ENCODE measurements at places on chromosomes 16 and 17.

GRCh38 chr16:64754279-64754678, 367.6 kb downstream of the CDH11 start:
- no peak for DNase-seq

GRCh38 chr16:70553645-70554044, 30.0 kb downstream of the SF3B3 start:
- DNase-seq: no peak

DNA sequence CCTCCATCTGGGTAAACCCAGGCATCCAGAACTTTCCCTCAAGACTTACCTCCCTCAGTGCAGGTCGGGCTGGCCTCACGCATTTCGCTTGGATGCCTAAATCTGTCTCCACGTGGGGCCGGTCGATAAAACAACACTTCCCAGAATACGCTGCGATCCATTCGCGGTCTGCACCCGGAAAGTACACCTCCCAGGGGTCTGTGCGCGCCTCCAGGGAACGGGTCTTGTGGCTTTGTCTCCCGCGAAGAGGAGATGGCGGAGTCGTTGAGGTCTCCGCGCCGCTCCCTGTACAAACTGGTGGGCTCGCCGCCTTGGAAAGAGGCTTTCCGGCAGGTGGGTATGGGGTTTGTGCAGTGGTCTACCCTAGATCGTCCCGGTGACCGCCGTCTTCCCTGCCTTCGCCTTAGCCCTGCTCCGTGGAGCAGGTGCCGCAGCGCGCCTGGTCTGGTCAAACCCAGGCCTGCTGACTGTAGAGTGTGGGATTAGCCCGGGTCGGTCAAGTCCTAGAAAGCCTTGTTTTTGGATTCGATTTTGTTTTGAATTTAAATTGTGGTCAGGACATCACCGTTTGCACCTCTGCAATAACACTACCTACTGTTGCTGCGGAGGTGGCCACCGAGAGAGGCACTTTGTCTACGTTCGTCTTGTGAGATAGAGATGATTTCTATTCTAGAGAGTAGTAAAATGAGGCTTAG, at the start of gene RPAIN:
Gene RPAIN (plus strand): TSS at position 224 of the 695 bp plus-strand sequence. CDS start 29 bp downstream, at position 253.
- DNase-seq: peak; percentile 92

- no peak for DNase-seq
These were observed 190.4 kb downstream of the USP22 start for GRCh38 chr17:20852239-20852989.

- DNase-seq: no peak
These were observed 436 bp downstream of the SHPK start for GRCh38 chr17:3635474-3636153.

DNA sequence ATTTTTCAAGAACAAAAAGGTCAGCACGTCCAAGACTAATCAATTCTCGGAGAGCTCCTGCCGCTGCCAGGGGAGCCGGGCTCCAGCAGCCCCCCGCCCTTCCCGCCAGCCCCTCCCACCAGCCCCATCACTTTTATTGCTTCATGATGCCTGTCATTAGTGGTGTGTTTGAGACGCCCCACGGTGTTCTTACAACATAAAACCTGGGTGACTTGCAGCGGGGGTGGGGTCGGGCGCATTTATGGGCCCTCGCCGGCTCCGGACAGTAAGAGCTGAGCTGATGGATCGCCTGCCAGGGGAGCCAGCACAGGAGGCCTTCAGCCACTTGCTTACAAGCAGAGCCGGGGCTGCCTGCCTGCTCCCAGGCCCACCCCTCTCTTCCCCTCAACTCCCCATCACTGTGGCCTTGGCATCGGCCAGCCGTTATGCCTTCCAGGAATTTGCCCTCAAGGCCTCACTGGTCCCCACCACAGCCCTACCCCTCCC, 82.9 kb upstream of the CBX4 start:
- no peak for DNase-seq

GRCh38 chr17:73393381-73393780, 81.6 kb upstream of the CDC42EP4 start:
- DNase-seq: no peak

- DNase-seq: no peak
These were observed 116.7 kb downstream of the C16orf78 start for GRCh38 chr16:49490321-49490705.

DNA sequence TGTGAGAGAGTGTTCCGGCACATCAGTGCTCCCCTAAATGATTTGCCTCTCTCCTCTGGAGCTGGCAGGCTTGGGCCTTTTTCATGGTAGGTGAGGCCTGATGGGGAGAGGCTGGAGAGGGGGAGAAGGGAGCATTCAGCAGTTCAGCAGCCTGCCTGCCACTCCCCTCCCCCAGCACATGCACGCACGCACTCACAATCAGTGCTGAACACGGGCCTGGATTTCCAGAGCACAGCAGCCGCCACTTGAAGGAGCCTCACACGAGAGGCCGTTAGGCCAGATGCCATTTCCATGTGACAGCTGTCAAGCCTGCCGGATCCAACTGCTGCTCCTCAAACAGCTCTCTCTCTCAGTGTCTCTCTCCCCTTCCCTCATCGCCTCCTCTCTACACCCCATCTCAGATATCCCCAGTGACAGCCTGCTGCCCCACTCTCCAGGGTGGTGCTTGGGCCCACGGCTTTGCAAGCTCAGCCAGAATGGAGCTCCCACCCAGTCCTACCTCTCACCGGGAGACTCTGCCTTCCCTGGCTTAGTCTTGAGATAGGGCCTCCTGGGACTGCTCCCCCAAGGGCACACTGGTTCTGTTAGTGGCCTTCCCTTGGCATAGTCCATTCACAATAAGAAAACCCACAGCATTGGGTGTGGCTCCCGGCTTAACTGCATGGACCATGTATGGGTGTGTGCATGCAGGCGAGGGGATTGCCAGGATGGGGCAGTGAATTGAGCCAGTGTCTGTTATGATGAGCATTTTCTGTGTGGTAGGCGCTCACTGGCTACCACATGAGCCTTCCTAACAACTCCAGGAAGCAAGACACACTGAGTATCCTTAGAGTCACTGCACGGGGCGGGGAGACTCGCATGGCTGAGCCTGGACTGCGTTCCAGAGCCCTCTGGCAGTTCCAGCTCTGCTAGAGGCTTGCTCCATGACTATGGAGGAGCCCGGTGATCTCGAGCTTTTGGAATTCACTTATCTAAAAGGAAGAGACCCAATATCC, 226.2 kb downstream of the CCDC182 start:
- no peak for DNase-seq

DNA sequence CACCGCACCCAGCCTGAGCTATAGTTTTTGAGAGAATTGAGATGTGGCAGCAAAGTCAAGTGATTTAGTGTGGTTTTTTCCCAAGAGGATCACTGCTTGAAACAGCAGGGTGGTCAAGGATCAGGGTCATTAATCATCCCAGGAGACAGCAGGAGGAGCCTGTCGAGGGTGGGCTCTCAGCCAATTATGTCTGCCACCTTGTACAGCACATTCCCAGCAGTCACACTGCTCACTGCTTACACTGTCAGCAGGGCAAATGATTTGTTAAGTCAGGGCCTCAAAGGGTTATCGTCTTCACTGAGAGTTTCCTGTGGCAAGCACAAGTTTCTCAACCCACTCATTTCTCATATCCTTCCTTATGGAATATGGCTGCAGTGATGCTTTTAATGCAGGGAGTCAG, 13.2 kb downstream of the B3GNT9 start:
- no peak for DNase-seq

- DNase-seq: no peak
These were observed 23.9 kb downstream of the C17orf67 start for GRCh38 chr17:56809820-56810179.

DNA sequence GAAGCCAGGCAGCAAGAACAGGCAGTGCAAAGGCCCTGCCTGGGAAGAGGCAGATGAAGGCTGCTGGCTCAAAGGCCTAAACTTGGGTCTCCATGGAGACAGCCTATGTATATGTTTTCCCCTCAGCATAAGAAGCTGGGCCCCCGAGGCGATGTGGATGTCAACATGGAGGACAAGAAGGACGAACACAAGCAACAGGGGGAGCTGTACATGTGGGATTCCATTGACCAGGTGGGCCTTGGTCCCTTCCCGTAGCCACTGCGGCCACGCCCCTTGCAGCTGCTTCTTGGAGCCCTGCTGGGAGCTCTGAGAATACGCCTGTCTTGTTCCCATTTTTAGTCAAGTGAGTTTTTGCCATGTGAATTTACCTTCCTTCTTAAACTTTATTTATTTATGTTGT, 106.0 kb downstream of the SDR42E1 start:
- no peak for DNase-seq
